ENCODE measurements at places on chromosomes 5 and 9.

GRCh38 chr5:93576994-93577853, 3.8 kb downstream of the NR2F1-AS1 start:
- DNase-seq, result no peak

- DNase-seq, result peak; percentile 30
These were observed 341.8 kb downstream of the MAN2A1 start for GRCh38 chr5:110031402-110032140.

GRCh38 chr5:149636861-149637246, 55.6 kb downstream of the ARHGEF37 start:
- peak; percentile 80 for DNase-seq

- DNase-seq, result no peak
These were observed 217.1 kb downstream of the PIK3R1 start for GRCh38 chr5:68432682-68433081.

GRCh38 chr9:545480-545879, 296.0 kb upstream of the DMRT1 start:
- no peak for DNase-seq

DNA sequence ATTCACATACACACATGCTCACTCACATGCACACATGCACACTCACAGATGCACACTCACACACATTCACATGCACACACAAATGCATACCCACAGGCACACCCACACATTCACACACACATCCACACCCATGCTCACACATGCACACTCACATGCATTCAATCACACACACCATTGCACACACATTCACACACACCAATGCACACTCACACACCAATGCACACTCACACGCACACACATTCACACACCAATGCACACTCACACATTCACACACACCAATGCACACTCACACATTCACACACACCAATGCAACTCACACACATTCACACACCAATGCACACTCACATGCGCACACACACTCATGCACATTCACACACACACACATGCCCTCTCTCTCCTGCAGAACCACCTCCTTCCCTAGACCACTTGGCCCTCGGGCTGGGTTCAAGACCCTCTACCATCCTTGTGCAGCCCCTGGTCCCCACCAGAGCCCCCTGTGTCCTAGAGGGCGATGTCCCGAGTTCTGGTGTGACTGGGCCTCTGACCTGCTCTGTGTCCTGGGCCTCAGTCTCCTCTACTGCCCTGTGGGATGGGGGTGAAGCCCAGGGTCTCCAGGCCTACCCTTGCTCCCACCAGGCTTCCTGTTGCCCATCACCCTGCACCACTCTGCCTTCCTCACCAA, 139.0 kb downstream of the OLFM1 start:
- DNase-seq, result no peak

Data from COR-L47 (cell line).